ENCODE measurements at places on chromosomes 5 and 9. TPM values are rescaled to one million over a fixed set of nuclear protein-coding genes. Genes with fewer than 3 reads are reported as not detected.

- H3K4me3 ChIP-seq = no peak overlapping the region
- peaks cover 2% of the 10 kb centered on the region for H3K27me3 ChIP-seq
- no peaks in the 10 kb centered on the region for H3K36me3 ChIP-seq
Measured at GRCh38 chr9:21481470-21482056, 550 bp downstream of the IFNE start.

GRCh38 chr9:14302405-14302804 is 11.5 kb downstream of the NFIB start:
- H3K4me1 ChIP-seq = no peaks in the 10 kb centered on the region
- no peak overlapping the region for H3K27ac ChIP-seq
- no peak for DNase-seq
- no peaks in the 10 kb centered on the region for H3K36me3 ChIP-seq

- H3K27ac ChIP-seq = no peak overlapping the region
- H3K36me3 ChIP-seq = no peaks in the 10 kb centered on the region
- H3K27me3 ChIP-seq = peaks cover 2% of the 10 kb centered on the region
- H3K4me3 ChIP-seq = no peak overlapping the region
- H3K4me1 ChIP-seq = no peaks in the 10 kb centered on the region
- DNase-seq = no peak
Measured at GRCh38 chr5:72455476-72455875, 51.7 kb downstream of the ZNF366 start.

DNA sequence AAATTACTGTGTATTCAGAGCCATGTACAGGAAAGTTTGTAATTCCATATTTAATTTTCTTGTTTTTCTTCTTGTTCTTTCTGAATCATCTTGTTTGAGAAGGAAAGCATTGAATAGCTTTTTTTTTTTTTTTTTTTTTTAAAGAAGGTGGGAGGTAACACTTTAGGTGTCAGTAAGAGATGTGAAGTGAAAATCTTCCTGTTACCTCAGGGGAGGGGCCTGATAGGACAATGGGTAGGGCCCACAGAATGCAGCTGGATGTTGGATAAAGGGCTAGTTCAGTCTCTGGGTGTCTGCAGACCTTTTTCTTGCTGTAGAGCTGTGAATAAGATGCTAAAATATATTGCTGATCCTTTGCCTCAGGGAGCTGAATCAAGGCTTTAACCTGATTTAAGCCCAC is 317.4 kb downstream of the MAN2A1 start:
- DNase-seq = no peak
- H3K36me3 ChIP-seq = no peaks in the 10 kb centered on the region
- H3K4me3 ChIP-seq = no peak overlapping the region

DNA sequence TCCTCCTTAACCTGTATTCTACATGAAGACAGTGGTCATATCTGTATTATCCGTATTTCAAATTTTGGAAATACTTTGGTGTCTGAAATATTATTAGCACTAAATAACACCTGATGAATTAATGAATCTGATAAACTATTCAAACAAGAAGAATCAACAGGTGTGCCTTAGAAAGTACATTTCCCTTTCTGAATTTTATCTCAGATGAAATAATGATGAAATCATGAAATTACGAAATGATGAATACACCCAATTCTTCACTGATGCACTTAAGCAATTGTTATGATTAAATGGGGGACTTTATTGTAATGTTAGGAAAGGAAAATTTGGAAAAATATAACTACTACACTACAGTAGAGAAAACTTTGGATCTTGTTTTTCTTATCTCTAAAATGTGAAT is 313.6 kb downstream of the HCN1 start:
- no peaks in the 10 kb centered on the region for H3K4me1 ChIP-seq
- no peaks in the 10 kb centered on the region for H3K36me3 ChIP-seq
- H3K4me3 ChIP-seq = no peak overlapping the region
- DNase-seq = no peak

The PCDHB3 gene
- total RNA-seq = not detected

GRCh38 chr5:151577566-151577965 is 13.6 kb downstream of the FAT2 start:
- H3K4me1 ChIP-seq = peaks cover 8% of the 10 kb centered on the region
- peaks cover 2% of the 10 kb centered on the region for H3K27me3 ChIP-seq

The GCNT1 gene
- 6.9 TPM for total RNA-seq

GRCh38 chr9:107489144-107489673 is 360 bp downstream of the KLF4 start:
- H3K4me1 ChIP-seq = peaks cover 17% of the 10 kb centered on the region
- no peak overlapping the region for H3K27ac ChIP-seq
- H3K36me3 ChIP-seq = no peaks in the 10 kb centered on the region
- H3K27me3 ChIP-seq = peaks cover 58% of the 10 kb centered on the region
- peak; percentile 11 for DNase-seq

The HINT1 gene
- total RNA-seq = 349 TPM

DNA sequence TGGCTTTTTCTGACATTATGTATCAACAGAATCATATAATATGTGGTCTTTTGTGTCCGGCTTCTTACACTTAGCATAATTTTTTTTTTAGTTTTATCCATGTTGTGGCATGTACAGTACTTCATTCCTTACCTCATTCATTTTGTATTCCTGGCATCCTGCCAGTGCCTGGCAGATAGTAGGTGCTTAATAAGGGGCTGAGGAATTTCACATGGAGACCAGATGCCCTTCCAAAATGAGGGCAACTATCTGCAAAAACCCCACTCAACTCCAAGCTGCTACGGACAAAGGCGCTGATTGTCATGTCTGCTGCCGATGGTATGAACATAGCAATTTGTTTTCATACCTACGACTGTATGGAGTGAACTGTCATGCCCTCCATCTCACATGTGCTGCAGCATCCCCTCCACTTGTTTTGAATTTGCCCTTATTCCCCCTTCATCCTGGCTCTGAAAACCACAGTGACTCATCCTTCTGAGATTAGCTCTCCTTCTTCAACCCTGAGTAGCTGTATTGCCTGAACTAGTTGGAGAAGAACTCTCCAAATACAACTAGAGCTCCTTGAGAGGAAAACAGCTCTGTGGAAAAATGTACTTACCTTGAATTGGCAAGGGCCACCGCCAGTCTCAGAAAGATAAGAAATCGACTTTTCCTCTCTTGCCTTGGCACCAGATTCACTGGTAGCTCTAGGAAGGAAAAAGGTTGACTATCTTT is 41.3 kb upstream of the FOXE1 start:
- DNase-seq = no peak
- peaks cover 3% of the 10 kb centered on the region for H3K27me3 ChIP-seq
- no peaks in the 10 kb centered on the region for H3K36me3 ChIP-seq
- H3K4me1 ChIP-seq = peaks cover 2% of the 10 kb centered on the region

DNA sequence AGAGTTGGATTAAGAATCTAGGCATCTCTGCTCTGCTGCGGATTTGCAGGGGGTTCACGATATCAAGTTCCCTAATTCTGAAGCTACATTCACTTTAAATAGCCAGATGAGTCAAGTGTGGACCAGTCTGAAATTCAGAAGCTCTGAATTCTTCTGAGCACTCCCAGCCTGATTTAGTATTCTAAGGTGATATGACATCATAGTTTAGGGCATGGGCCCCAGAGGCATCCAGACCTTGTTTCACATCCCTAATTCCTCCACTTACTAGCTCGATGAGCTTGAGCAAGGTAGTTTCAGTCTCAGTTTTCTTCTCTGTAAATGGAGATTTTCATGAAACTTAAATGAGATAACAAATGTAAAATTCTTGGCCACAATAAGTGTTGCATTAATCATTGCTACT is 65.2 kb downstream of the TMEM167A start:
- DNase-seq = no peak
- H3K27me3 ChIP-seq = no peaks in the 10 kb centered on the region
- H3K36me3 ChIP-seq = peaks cover 5% of the 10 kb centered on the region

The COX7C gene
- 640 TPM for total RNA-seq

DNA sequence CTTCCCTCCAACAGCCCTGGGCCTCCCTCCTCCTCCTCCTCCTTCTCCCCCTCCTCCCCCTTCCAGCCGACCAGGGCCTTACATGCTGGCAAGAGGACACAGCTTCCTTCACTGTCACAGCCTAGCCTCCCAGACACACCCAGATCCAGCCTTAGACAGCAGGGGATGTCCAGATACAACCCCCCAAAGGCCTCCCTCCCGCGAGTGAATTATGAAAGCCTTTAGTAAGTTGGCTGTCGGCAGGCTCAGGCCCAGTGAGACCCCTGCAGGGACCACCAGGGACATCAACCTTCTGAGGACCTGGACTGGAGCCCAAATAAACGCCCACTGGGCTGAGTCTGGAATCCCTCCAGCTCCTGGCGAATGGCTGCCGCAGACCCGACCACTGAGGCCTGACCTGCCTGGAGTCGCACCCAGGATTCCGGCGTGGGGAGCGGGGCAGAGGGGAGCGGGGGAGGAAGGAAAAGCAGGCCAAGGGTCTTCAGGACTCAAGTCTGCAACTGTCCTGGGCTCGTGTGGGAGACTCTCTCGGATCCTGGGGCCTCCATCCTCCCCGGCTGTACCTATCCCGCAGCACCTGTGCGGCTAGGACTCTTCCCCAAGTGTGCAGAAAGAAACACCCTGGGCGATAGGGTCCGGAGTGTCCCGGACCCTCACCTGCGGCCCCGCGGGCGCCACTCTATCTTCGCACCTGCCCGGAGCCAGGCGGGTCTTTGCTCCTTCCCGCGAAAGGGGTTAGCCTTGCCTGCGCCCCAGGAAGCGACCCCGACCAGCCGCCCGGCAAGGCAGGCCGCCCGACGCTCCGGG is 705 bp downstream of the SEPTIN8 start:
- no peaks in the 10 kb centered on the region for H3K36me3 ChIP-seq
- H3K27me3 ChIP-seq = peaks cover 10% of the 10 kb centered on the region
- peaks cover 2% of the 10 kb centered on the region for H3K4me1 ChIP-seq
- no peak overlapping the region for H3K27ac ChIP-seq
- peak overlapping the region; percentile 68 for H3K4me3 ChIP-seq
- DNase-seq = no peak

The ADAMTS16 gene
- total RNA-seq = not detected

DNA sequence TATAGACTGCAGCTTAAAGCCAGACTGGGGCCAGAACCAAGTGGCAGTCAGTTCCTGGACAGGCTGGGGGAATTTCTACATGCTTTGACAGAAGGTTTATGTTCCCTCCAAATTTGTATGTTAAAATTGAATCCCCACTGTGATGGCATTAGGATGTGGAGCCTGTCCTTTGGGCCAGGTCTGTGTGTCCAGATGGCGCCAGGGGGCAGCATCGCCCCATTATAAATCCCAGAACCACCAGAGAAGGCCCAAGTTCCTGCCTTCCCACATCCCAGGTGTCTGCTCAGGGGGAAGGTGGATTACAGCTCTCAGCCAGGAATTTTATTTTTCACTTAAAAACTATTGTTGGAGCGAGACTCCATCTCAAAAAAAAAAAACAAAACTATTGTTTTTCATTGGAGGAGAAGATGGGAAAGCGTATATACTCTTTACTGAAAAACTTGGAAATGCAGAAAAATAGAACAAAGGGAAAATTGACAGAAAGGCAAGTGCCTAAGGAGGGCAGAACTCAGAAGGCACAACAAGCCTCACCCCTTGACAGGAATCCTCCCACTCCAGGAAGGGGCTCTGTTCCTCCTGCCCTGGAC is 5.0 kb downstream of the IL3 start:
- no peaks in the 10 kb centered on the region for H3K27me3 ChIP-seq
- H3K36me3 ChIP-seq = no peaks in the 10 kb centered on the region
- DNase-seq = peak; percentile 74
- no peak overlapping the region for H3K4me3 ChIP-seq
- H3K27ac ChIP-seq = no peak overlapping the region

The STKLD1 gene
- 0.69 TPM for total RNA-seq

Data from activated CD4-positive, alpha-beta memory T cell treated with anti-CD3 and anti-CD28 coated beads for 36 hours (primary cell).